ENCODE measurements at places on chromosomes 5 and 9. TPM values are rescaled to one million over a fixed set of nuclear protein-coding genes. Genes with fewer than 3 reads are reported as not detected.

ABO gene
- total RNA-seq = 0.14 TPM

SH3RF2 gene
- 0.57 TPM for total RNA-seq

SNX18 gene
- 13.3 TPM for total RNA-seq

C6 gene
- not detected for total RNA-seq

- DNase-seq = no peak
Measured at GRCh38 chr9:89079391-89079790, 88.1 kb downstream of the S1PR3 start.

DNA sequence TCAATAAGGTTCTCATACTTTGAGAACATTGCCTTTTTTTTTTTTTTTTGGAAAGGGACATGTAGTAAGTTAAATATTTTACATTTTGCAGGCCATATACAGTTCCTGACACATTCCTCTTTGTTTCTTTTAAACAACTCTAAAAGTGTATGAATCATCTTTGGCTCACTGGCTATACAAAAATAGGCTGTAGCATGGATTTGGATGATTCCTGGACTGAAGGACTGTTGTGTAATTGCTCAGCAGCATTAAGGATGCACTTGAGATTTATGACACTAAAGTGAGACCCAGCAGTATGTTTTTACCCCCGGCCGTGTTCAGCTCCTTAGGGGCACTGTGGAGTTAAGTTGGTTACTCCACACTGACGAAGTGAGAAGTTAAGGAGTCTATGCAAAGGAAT, 41.3 kb downstream of the VPS13A start:
- DNase-seq = no peak

CCNJL gene
- total RNA-seq = not detected

C8G gene
- 0.76 TPM for total RNA-seq

GRCh38 chr5:36531401-36531800, 75.0 kb upstream of the SLC1A3 start:
- DNase-seq = no peak

DNA sequence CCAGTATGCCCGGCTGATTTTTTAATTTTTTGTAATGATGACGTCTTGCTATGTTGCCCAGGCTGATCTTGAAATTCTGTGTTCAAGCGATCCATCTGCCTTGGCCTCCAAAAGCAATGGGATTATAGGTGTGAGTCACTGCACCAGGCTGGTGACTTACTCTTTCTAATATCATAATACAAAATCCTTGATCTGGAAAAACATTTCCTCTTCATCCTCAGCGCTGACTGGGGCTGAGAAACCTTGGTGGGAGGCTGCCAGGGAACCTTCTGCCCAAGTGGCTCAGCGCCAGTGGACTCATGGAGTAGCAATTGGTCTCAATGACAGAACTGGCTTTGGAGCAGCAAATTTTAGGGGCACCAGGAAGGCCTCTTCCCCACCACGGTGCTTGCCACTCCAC, 17.5 kb upstream of the SEMA4D start:
- no peak for DNase-seq

DNA sequence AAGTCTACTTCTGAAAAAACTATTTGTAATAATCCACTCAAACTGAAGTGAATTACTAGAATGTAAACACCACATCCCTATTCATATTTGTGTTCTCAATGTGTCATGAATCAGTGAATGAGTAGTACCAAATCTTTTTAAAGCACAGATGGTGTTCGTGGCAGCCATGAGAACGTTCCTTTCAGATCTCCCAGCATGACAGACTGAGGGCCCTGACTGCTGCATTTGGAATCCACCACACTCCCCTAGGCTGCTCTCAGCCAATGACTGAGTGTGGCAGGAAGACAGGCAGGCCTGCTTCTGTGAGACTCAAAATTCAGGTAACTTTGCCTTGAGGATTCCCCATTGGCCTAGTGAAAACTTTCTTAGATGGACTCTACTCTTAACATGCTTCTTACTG, 10.9 kb upstream of the JMY start:
- DNase-seq = no peak

Measured in activated T-helper 2 cell treated with anti-CD3 and anti-CD28 coated beads, Interferon-gamma antibody, Interleukin-2, Interleukin-4, amounts not matched to agents 10 μg/mL and 5 μg/mL and 100 μg/mL, durations not matched to agents 14 hours and 24 hours and 36 hours (primary cell).